ENCODE measurements at places on chromosomes 13 and 19.

GRCh38 chr19:56566904-56567273 lies 379 bp upstream of the ZNF470 start:
- DNase-seq = no peak

DNA sequence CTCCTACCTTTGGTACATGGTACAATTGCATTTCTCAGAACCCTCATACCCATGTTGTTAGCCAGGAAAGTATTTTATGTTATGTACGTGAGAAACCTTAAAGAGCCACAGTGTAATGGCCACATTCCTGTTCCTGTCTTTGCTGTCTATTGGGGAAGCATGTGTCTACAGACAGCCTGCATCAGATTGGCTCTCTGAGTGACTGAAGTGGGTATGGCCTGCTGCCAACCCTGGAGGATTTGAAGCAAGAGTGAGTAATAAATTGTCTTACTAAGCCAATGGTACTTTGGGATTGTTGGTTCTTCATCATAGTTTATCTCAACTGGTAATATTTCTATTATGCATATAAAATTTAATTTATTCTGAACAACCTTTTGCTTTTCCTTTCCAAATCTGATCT lies 574.1 kb downstream of the LMO7 start:
- no peak for DNase-seq

DNA sequence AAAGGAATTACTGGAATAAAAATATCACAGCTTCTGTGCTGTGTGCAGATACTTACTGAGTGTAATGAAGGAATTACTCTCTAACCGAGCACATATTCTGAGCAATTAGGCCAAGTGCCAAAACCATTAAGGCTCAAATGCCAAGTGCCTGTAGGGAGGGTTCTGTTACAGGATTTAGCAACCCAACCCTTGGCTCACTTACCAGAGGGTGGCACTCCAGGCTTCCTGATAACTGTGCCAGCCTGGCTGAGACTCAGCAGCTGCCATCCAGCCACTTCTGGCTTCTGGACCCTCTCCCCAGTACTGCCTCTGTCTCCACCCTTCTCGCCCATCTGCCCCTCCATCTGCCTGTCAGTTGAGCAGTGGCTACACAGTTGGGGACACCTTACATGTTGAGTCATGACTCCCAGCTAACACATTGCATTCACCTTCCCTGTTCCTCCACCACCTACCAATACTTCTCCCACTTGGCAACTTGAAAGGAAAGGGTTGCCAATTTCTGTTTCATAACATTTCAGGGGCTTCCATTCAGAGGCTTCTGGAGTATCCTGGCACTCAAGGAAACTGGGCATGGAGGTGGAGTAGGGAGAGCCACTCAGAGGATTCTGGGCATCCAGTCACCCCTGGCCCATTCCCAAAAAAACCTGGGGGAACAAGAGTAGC lies 110.5 kb downstream of the COG6 start:
- DNase-seq = no peak

DNA sequence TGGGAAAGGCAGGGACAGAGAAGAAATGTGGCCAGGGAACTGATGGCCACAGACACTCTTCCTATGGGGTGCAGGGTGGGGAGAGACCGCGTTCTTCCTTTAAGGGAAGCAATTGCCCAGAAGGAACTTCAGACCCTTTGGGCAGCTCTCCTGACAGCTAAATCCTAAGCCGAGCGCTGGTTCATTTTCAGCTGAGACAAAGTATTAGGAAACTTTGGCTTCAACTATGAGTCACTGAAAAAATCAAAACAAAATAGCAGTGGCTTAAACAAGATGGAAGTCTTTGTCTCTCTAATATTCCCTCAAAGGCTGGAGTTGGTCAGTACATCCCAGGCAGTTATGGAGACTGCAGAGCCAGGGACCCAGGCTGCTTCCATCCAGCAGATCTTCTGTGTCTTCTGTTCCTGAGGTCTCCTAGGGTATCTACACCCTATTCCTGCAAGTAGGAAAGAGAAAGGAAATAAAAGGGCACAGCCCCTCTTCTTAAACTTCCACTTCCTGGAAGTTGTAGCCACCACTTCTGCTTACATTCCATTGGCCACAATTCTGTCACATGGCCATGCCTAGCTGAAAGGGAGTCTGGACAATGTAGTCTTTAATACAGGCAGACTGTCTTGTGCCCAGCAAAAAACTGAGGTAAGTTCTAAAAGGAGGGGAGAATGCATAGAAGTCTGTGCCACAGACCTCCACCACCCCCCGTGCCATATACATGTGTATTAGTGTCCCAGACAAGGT lies 163.5 kb downstream of the KATNAL1 start:
- DNase-seq = no peak

DNA sequence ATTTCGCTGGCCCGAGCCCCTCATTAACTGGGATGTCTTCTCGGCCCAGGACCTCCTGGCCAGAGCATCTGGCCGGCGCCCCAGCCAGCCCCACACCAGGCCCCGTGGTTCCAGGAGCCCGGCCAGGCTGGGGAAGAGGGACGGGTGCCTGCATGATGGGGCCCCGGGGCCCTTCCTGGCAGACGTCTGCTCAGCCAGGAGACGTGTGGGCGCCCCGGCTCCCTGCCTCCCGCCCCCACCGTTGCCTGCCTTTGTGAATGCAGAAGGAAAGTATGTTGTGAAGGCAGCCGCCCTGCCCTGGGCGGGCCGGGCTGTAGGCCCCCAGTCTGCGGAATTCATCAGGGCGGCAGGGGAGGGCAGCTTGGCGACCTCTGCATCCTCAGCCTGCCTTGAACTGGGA lies 4.4 kb upstream of the COMP start:
- DNase-seq = no peak

GRCh38 chr19:30745476-30745985 lies 373.3 kb downstream of the ZNF536 start:
- no peak for DNase-seq

- no peak for DNase-seq
Measured at GRCh38 chr13:66624302-66624701, 605.8 kb downstream of the PCDH9 start.

DNA sequence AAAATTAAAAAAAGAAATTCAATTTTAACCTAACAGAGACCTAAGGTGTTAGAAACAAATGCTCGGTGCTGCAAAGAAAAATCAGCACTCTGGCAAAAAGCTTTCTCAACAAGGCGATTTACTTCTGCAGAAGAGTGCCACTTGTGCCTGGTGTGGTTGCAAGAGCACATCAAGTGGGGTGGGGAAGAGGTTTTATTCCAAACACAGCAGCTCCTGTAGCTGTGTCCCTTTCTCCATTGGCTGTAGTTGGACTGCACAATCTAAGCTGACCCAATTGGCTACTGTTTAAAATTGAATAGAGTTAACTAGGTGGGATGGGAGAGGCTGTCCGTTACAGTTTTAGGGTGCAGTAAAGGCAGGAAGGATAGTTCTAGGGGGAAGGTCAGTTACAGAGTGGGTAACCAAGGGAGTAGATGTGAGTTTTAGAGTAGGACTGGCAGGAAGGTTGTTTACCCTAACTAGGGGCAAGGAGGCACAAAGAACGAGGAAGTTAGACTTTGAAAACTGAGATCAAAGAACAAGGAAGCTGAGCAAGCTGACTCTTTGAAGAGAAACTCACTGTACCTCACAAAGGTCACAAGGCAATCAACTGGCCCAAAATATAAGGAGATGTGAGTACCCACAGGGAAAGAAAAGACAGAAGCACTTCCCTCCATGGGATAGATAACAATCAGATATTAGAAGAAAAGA lies 145.7 kb downstream of the LIG4 start:
- DNase-seq = no peak

- no peak for DNase-seq
Measured at GRCh38 chr13:49110913-49111170, 109.3 kb upstream of the MLNR start.

- DNase-seq = no peak
Measured at GRCh38 chr13:46655377-46656180, 102.6 kb downstream of the LRCH1 start.

DNA sequence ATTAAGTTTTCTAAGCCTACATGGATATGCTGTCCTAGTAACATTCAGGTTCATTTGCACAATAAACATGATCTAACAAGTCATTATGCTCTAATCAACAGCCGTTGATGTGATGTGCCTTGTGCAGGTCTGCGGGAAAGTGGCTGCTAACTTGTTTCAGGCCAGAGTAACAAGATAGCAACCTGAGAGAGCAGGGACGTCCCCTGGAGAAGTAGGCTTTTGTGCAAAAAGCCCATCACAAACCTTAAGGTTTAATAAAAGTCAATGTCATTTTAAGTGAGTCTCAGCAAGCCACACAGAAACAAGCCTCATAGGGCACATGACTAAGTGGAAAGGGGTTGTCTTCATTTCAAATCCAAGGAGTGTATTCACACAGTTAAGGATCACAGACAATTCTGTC lies 17.6 kb downstream of the FOXO1 start:
- no peak for DNase-seq

- DNase-seq = no peak
Measured at GRCh38 chr13:74710006-74710405, 575.8 kb upstream of the KLF12 start.

GRCh38 chr19:48258350-48258749 lies 2.6 kb upstream of the CARD8 start:
- DNase-seq = no peak

GRCh38 chr19:28290963-28291657 lies 921.8 kb downstream of the UQCRFS1 start:
- DNase-seq = no peak

DNA sequence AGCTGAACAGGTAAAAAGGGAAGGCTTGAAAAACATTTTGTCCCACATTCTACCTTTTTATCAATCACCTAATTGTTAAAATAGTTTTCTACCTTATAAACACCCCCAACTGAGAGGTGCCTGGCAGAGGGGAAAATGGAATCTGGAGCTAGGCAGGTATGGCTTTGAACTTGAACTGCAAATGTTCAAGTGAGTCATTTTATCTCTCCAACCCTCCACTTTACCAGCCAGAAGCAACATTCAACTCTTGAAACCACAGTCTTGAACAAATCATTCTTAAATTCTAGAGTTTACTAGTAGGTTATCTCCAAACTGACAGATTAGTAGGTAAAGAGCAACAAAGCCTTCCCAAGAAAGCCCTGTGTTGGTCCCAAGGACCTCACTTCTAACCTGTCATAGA lies 116.9 kb downstream of the ABCC4 start:
- no peak for DNase-seq

GRCh38 chr19:3036119-3036976 lies 7.3 kb upstream of the TLE2 start:
- DNase-seq = peak; percentile 93

GRCh38 chr13:36551445-36551844 lies 119.2 kb downstream of the CCNA1 start:
- DNase-seq = no peak

GRCh38 chr19:18697680-18698079 lies 14.2 kb downstream of the CRTC1 start:
- no peak for DNase-seq

DNA sequence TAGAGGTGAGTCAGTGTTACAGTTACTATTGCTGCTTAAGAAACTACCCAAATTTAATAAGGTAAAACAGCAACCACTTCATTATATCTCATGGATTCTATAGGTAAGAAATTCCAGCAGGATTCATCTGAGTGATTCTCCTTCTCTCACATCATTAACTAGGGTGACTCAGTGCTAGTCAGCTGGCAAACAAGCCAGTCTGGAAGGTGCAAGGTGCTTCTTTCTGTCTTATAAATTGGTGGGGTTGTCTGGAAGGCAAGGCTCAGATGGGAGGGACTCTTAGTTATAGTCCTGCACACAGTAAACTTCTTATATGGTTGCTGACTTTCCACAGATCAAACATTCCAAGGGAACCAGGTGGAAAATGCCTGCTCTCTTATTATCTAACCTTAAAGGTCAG lies 484.5 kb downstream of the GPC5 start:
- DNase-seq = no peak

- no peak for DNase-seq
Measured at GRCh38 chr13:109744512-109745051, 41.8 kb downstream of the IRS2 start.

- no peak for DNase-seq
Measured at GRCh38 chr19:23314505-23315251, 64.5 kb upstream of the ZNF724 start.

DNA sequence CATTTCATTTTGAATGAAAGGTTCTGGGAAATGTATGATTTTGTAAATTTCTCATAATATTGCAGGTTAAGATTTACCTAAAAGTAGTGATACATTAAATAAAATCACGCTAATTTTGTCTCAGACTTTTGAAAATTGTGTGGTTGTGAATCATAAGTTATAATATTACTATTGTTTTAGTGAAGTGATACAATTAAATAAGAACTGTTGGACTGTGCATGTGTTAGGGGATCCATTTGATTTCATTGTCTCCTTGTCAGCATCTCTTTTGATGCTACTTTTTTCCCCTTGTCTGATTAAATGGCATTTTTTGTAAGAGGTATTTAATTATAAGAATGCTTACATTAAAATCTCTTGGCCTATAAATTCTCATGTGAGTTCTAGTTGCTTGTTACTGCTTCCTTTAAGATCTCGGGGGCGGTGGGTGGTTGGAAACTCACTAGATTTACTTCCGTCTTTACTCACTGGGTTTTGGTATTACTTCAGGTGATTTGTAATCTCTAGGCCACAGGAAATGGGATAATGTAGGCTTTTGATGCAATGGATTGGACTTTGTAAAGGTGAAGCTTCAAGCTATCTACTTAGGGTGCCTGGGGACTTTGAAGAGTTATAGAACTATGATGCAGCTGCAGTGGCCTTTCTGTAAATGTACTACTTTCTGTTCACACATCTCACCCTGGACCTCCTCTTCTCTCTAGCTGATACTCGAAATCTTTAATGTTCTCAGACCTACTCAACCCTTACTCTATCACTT lies 66.5 kb downstream of the PAN3 start:
- no peak for DNase-seq

DNA sequence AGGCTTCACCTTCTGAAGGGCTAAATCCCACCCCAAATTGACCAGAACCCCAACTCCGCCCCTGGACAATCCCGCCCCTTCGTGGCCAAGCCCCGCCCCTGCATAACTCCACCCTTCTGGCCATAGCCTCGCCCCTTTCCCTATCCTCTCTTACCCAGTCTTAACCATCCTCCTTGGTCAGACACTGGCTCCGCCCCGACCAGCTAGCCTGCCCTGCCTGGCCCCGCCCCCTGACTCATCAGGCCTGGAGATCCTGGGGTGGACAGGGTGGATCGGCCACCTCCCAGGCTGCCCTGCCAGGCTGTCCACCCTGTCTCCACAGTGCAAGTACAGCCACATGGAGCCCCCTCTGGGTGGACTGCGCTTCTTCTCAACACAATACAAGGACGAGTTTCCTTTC lies 8.0 kb upstream of the ZNF358 start:
- DNase-seq = no peak

- no peak for DNase-seq
Measured at GRCh38 chr13:110062077-110062776, 244.7 kb downstream of the COL4A1 start.

DNA sequence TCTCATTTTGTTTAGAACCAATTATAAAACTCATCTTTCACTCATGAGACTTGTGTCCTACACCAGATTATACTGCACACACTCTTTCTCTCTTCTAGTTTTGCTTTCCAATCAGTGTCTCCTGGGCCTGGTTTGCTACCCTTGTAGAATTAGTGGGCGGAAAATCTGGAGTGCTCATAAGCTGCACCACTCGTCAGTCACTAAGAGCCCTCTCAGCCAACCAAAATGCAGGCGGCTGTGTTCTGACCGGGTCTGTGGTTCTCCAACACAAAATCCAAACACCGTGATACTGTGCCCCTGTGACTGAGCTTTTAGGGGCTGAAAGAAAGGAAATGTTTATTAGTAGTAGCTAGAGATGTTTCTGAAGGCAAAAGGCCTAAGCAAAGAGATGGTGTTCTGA lies 83.7 kb upstream of the OBI1 start:
- no peak for DNase-seq

Measured in activated CD8-positive, alpha-beta memory T cell treated with anti-CD3 and anti-CD28 coated beads for 24 hours (primary cell).